ENCODE measurements at places on chromosomes 13 and 19. TPM values are rescaled to one million over a fixed set of nuclear protein-coding genes. Genes with fewer than 3 reads are reported as not detected.
A peak's percentile ranks its signal among the peaks of the same experiment; 100 is the strongest.

The NLRP11 gene
- not detected for total RNA-seq

The ZGLP1 gene
- total RNA-seq = 3.4 TPM

The ZNF540 gene
- total RNA-seq = 0.77 TPM

DNA sequence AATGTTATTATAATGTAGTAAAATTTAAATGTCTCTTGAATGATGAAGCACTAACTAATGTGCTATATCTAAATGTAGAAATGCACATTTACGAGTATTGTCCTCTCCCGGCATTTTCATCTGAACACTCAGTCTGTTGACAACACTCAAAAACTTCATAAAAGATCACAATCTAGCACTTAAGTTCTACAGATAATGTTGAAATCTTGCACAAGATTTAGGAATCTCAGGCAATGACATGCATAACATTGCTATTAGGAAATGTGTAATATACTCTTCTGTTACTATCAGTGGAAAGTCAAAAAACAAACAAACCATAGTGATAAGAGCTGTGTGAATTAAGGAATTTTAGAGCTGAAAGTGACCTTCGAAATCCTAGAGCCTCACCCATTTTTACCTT, 37.5 kb upstream of the XPO4 start:
- H3K4me3 ChIP-seq = no peak overlapping the region
- DNase-seq = peak; percentile 43
- H3K27ac ChIP-seq = no peak overlapping the region

Data from astrocyte (in vitro differentiated cells and primary cell).